Neural crest cell (in vitro differentiated cells): ENCODE measurements at places on chromosomes 7 and 10. TPM values are rescaled to one million over a fixed set of nuclear protein-coding genes. Genes with fewer than 3 reads are reported as not detected.

NPY gene
- total RNA-seq, result not detected in 2 replicates

TEX47 gene
- not detected in 2 replicates for total RNA-seq

SYT15B gene
- 0.12 and 0.16 TPM in 2 replicates for total RNA-seq

NXPH1 gene
- total RNA-seq, result 1.0 and 1.1 TPM in 2 replicates

PRSS2 gene
- not detected in 2 replicates for total RNA-seq

KCNMA1 gene
- total RNA-seq, result 0.93 and 1.7 TPM in 2 replicates

DNA sequence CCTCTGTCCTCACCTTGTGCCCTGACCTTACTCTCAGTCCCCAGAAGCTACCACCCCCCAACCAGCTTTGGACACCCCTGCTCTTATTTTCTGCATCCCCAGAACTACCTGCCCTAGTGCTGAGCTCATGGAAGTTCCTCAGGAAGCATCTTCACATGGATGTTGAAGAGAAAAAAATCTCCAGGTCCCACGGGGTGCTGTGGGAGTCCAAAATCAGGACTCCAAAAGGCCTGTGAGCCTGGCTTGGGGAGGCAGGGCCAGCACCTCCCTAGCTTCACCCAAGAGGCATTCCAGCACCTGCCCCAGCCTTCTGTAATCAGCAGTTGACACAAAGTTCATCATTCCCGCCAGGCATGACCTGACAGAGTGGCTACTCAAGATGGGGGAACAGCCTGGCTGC is 20.7 kb upstream of the GDF10 start:
- no peaks in the 10 kb centered on the region for H3K27me3 ChIP-seq
- no peaks in the 10 kb centered on the region for H3K4me1 ChIP-seq
- H3K36me3 ChIP-seq, result no peaks in the 10 kb centered on the region
- H3K27ac ChIP-seq, result no peak overlapping the region

- H3K4me3 ChIP-seq, result no peak overlapping the region
- peaks cover 66% of the 10 kb centered on the region for H3K27me3 ChIP-seq
- DNase-seq, result no peak
- peaks cover 22% of the 10 kb centered on the region for H3K4me1 ChIP-seq
Measured at GRCh38 chr10:97024168-97025073, 161.3 kb downstream of the SLIT1 start.

GRCh38 chr10:126126866-126127265 is 230.5 kb downstream of the FANK1 start:
- DNase-seq, result no peak
- H3K36me3 ChIP-seq, result peaks cover 28% of the 10 kb centered on the region
- H3K27me3 ChIP-seq, result no peaks in the 10 kb centered on the region
